ENCODE measurements at places on chromosomes 13 and 19.

GRCh38 chr13:113454936-113455335, 1.6 kb upstream of the ADPRHL1 start:
- no peak for DNase-seq

GRCh38 chr19:35908010-35908441, at the start of gene TYROBP:
Gene TYROBP (minus strand): TSS chr19:35908295. CDS start chr19:35908228, 67 bp downstream.
- DNase-seq = no peak

GRCh38 chr13:19181021-19181620, 503 bp downstream of the TUBA3C start:
- no peak for DNase-seq

- DNase-seq = no peak
These were observed 762 bp upstream of the ADM5 start for GRCh38 chr19:49688531-49689132.

GRCh38 chr13:97460853-97461252, 26.9 kb downstream of the RAP2A start:
- no peak for DNase-seq

DNA sequence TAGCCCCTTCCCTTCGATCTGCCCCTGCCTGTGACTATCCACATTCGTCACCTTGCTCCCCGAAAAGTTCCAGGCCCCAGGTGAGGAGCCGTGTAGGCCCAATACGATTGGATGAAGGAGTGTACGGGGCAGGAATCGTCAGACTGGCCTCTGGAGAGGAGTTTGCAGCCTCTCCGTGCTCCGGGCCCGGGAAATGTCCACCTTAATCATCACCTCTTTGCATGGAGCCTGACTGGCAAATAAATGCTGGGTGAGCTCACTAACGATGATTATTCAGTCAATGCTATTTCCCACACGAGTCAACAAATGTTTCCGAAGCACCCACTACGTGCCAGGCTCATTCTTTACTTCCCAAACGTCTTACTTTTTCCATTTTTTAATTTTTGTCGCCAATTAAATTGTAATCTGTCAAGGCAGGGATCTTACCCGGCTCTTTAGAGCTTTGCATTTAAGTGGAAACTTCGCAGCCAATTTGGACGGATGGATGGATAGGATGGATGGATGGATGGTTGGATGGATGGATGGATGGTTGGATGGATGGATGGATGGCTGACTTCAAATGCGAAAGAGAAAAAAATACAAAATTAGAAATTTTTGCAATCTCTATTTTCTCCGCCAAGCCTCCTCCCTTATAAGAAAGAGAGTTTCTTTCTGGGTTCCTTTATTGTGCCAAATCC, 45.8 kb downstream of the TGDS start:
- DNase-seq = no peak

DNA sequence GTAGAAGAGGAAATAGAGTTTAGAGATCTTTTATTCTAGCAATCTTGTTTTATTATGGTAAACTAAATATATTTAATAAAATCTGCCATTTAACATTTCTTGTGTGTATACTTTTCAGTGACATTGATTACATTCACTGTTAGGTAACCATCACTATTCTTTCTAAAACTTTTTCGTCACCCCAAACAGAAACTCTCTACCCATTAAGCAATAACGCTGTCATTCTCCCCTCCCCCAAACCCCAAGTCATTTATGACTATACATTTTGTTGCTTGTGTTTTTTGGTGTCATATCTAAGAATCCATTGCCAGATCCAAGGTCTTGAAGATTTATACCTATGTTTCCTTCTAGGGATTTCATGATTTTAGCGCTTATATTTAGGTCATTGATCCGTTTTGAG, 10.6 kb downstream of the URI1 start:
- no peak for DNase-seq

DNA sequence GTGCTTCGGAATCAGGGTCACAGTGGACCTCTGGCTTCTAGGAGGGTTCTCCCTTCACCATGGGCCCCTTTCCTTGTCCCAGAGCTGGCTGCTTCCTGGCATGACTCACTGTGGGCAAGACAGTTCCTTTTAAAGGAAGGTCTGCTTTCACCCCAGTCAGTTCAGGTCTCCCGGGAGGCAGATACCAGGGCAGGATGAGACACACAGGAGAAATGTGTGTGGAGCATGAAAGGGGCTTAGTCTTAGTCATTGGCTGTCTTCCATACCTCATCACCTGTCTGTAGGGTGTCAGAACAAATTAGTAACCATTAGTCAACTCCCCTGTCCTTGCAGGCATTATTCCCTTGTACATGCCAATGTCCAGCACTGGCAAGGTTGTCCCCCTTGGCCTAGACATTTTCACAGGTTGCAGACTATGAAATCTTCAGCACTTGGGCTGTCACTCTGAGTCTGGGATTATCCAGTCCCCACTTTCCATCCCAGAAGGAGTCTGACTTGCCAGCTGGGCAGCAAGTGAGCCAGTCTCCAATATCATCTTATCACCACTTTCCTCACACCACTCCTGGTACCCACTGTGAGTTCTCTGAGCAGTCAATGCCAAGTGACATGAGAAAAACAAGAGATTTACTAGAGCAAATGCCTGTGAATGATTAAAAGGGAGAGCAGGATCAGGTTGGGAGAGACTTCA, 76.8 kb upstream of the MEDAG start:
- no peak for DNase-seq

- no peak for DNase-seq
These were observed 1270.8 kb downstream of the PCDH9 start for GRCh38 chr13:65959305-65959704.
